Neural crest cell (in vitro differentiated cells): ENCODE measurements at places on chromosomes 4 and X. TPM values are rescaled to one million over a fixed set of nuclear protein-coding genes. Genes with fewer than 3 reads are reported as not detected.

The TMPRSS11E gene
- total RNA-seq = not detected in 2 replicates

The RHOXF1 gene
- 0.33 and 0.41 TPM in 2 replicates for total RNA-seq

The FGF13 gene
- total RNA-seq = 81.1 and 85.5 TPM in 2 replicates

The COQ2 gene
- total RNA-seq = 19.7 and 21.9 TPM in 2 replicates

The CTAG2 gene
- total RNA-seq = not detected in 2 replicates

The FMR1NB gene
- total RNA-seq = not detected in 2 replicates

The PGAM4 gene
- total RNA-seq = not detected in 2 replicates

The FATE1 gene
- total RNA-seq = not detected in 2 replicates

The SLC2A9 gene
- 0.26 TPM in 1 of 2 replicates, not detected in the other for total RNA-seq

The CORIN gene
- total RNA-seq = 0.05 and 0.34 TPM in 2 replicates

The PNMA3 gene
- total RNA-seq = 9.8 and 10.0 TPM in 2 replicates

The NSD2 gene
- total RNA-seq = 269 and 274 TPM in 2 replicates
